Eye (tissue), 1 donor: ENCODE measurements at places on chromosomes 2 and 18.
A peak's percentile ranks its signal among the peaks of the same experiment; 100 is the strongest.

- no peak for DNase-seq
These were observed 57.2 kb upstream of the LYPD6B start for GRCh38 chr2:148981324-148981723.

DNA sequence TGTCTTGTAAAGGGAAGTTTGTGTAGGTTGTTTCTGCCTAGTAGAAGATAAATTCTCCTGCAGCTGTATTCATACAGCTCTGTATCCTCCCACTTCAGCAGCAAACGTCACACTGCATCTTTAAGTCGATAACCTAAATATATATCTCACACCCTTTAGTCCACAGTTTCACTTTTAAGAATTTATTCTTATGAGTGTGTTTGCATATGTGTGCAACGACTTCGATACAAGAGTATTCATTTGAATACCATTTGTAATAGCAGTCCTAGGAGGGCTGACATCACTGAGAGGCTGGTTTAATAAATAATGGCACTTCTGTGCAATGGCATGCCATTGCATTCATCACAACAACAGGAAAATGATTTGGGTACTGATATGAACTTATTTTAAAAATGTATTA lies 63.8 kb upstream of the MSH6 start:
- no peak for DNase-seq

DNA sequence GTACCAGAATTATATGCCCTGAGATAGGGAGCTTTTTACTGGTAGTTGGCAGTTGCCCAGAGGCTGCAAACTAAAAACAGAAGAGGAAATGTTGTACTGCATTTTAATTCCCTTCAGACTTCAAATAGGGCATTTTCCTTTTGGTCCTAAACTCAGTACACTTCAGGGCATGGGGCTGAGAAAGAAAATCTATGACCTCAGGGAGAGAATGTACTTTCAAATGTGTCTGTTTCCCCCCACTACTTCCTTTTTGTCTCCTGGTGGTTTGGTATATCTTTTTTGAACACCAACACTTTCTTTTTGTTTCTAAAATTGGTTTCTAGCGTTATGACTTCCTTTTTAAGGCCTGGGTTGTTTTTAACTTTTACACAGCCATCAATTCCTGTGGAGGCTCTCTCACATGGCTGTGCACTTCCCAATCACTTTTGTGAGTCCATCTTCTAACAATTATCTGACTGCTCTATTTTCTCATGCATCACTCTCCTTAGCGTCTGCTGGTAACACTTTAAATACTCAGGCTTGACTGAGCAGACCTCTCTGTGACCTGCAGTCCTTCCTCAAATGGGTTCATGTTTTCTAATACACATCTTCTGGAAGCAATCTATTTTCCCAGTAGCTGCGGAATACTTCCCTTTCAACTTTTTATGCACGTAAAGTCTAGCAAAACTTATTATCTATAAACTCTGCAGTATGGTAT lies 596.0 kb downstream of the LRP1B start:
- peak; percentile 79 for DNase-seq

DNA sequence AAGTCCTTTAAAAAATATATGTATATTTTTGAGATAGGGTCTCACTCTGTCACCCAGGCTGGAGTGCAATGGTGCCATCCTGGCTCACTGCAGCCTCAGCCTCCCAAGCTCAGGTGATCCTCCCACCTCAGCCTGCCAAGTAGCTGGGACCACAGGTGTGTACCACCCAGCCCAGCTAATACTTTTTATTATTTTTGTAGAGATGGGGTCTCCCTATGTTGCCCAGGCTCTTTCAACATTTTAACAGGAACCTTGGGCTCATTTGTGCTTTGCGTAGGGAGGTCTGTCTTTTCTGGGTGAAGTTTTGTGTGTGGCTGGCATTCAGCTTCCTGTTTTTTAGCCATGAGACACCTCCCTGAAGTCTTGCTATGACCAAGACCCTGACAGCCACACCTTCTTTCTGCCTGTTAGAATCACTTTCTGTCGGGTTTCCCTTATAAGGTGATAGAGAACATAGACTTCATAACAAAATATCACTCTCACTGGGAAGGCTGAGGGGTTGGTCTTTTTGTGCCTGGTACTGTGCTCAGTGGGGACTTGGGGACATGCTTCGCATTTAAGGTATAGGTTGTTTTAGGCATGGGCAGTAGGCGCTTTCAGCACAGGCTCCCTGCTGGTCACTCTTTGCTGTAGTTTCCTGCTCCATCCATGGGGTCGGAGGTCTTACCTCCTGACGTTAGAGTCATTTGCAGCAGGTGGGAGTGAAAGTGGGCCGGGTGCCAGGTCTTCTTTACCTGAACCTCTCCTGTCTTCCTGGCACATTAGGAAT lies 3.4 kb downstream of the RAB31 start:
- DNase-seq: no peak

GRCh38 chr2:102895376-102895775 lies 133.5 kb downstream of the TMEM182 start:
- DNase-seq: no peak

DNA sequence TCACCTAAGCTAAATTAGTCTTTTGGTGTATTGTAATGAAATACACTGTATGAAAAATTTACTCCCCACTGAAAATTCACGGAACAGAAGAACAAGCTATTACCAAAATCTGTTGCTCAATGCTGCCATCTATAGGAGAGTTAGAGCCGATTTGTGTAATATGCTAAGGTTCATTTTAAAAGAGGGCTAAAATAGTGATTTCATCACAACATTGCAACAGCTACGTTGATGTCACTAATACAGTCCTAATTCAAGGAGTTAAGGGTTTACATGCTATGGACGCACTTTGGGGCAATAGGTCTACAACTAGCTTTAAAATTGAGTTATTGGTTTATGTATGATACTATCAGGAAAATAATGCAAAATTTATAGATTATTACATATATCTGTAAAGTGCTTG lies 3.0 kb upstream of the IRS1 start:
- DNase-seq: peak; percentile 89

GRCh38 chr2:176814740-176815367 lies 397.7 kb upstream of the HNRNPA3 start:
- DNase-seq: peak; percentile 51

DNA sequence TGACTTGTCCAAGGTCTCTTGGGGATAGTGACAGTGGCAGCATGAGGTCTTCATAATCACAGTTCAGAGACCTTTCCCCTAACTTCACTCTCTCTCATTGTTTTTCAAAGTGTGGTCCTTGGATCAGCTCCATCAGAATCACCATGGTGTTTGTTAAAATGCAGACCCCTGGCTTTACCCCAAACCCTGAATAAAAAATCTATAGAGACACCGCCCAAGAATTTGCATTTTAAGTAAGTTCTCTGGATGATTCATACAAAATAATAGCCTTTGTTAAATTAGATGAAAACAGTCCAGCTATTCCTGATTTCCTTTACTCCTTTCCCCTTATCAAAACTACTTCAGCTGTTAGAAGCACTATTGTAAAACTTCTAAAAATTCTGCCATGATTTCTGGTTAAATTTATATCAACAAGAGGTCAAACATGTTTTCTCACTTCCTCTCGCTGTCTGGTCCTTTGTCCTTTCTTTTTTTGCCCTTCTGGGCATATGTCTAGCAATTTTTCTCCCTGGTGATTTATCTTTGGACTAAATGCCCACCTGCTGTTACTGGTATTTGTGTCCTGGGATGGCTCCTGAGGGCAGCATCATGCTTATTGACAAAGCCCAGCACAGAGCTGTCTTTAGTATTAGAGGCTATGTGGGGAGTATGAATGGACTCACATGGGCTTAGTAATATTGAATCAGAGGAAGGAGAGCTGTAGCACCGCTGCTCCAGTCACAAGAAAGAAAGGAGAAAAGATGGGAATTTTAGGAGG lies 63.4 kb downstream of the LHCGR start:
- no peak for DNase-seq

DNA sequence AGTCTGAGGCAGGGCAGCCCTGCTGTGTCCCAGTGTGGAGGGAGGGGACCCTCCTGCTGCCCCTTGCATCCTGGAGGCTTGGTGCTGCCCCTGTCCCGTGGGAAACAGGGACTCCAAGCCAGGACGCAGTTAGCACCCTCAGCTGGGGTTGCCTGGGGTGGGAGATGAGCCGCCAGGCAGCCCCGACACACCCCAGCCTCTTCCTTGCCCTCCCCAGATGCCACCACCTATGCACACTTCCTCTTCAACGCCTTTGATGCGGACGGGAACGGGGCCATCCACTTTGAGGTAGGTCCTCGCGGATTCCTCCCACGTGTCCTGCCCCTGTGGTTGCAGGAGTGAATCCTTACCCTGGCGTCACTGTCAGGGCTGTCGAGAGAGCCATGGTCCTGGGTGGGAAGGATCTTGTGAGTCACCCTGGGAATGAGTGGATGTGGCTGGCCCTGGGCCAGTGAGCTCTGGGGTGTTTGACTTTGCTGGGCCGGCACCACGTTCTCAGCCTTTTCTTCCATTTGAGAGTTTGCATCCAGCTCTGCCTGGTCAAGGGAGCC lies 27.5 kb upstream of the FAHD2A start:
- DNase-seq: no peak

DNA sequence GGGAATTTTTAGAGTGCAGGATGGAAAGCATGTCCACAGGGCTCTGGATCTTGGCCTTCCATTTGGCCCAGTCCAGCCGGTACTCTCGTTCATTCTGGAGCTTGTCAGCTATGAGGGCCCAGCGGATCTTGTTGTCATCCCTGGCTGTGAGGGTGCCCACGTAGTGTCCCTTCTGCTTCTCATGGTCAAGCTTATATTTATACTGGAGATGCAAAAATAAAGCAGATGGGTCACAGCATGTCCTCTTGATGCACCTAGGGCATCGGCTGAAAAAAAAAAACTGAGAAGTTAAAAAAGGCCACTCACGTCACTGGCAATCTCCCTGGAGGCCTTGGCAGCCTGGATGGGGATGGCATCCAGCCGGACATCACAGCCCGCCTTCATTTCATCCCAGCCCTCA lies 160.5 kb downstream of the RIF1 start:
- no peak for DNase-seq

DNA sequence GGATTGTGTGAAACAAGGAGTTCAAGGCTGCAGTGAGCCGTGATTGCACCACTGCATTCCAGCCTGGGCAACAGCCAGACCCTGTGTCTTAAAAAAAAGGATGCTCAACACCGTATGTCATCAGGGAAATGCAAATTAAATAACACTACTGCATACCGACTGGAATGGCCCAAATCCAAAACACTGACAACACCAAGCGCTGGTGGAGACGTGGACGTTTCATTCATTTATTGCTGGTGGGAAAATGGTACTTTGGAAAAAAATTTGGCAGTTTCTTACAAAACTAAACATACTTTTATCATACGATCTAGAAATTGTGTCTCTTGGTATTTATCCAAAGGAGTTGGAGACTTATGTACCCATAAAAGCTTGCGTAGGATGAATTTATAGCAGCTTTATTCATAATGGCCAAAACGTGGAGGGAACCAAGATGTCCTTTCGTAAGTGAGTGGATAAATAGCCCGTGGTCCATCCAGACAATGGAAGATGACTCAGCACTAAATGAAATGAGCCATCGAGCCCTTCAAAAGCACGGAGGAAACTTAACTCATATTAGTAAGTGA lies 24.2 kb downstream of the NEU4 start:
- no peak for DNase-seq

DNA sequence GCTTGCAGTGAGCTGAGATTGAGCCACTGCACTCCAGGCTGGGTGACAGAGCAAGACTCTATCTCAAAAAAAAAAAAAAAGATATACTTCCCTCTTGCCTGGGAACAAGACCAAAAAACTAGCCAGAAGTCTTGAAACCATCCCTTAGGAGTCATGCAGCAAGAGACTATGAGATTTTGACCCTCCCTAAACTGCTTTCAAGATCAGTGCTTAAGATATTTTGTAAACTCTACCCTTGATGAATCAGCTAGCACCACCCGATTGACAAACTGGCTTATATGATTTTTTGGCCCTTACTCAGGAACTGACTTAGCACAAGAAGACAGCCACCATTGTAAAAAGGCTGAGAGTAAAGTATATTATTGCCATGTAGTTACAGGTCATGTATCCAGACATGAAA lies 3.8 kb downstream of the SULT1C3 start:
- no peak for DNase-seq

DNA sequence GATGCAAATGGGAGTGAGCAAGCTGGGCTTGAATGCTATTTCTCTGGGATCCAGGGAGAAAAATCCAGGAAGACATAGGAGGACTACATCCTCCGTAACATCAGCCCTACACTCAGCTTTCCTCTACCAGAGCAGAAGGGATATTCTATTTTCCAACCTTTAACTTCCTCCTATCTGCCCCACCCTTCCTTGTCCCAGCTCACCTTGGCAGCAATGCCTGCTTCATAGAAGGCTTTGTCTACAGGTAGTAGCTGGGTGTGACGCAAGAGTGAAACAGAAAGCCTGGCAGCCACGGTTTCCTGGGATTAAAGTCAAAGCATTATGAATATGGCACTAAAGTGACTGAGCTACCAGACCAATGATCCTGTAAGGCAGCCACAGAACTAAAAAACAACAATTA lies 3.9 kb downstream of the KRTCAP3 start:
- no peak for DNase-seq

GRCh38 chr2:86498468-86499260 lies 57.5 kb downstream of the KDM3A start:
- DNase-seq: no peak

DNA sequence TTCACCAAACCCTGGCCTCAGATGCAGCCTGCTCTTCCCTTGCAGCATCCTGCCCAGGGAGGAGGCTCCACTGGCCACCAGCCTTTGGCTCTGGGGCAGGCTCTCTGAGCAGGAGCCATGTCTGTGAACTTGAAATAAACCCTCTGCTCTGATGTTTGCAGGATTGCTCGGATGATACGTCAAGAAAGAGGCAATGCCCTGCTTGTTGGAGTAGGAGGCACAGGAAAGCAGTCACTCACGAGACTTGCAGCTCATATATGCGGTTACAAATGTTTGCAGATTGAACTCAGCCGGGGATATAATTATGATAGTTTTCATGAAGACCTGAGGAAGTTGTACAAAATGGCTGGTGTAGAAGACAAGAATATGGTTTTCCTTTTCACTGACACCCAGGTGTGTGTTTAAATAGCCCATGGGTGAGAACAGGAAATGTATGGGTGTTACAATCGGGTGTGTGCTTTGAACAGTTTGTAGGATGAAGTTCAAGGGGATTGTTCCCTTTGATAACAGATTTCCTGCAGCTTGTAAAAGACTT lies 177.9 kb downstream of the DNAH6 start:
- DNase-seq: no peak

- DNase-seq: peak; percentile 94
These were observed 208.8 kb downstream of the CCDC178 start for GRCh38 chr18:33231474-33232317.

GRCh38 chr2:145939949-145940348 lies 1420.0 kb upstream of the ZEB2 start:
- DNase-seq: no peak

GRCh38 chr2:23791030-23791429 lies 135.9 kb downstream of the ATAD2B start:
- DNase-seq: no peak
